ENCODE measurements at places on chromosomes 12 and 14. TPM values are rescaled to one million over a fixed set of nuclear protein-coding genes. Genes with fewer than 3 reads are reported as not detected.

DNA sequence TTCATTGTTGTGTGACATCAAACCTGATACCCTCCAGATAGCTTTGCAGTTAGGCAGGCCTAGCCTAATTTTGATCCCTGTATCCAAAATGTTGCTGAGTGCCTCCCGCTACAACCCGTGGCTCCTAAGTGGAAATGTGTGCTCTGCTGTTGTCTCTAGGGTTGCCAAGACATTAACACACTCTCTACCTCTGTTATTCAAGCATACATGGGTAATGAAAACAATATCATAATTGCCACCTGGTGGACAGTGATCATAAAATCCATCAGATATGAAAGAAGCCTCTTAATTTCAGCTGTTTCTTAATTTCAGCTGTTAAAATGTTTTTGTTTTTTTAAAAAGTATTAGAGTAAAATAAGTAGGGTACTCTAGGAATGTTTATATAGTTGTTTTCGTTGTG lies 93.5 kb downstream of the PLEKHA5 start:
- DNase-seq: no peak

- DNase-seq: no peak
These were observed 9.3 kb downstream of the TNFAIP2 start for GRCh38 chr14:103132381-103133209.

- no peak for DNase-seq
These were observed 4.2 kb downstream of the CCDC60 start for GRCh38 chr12:119338593-119339363.

The PRH2 gene
- not detected for total RNA-seq

- DNase-seq: no peak
These were observed 4.6 kb upstream of the CYP46A1 start for GRCh38 chr14:99679543-99679942.

The GDF3 gene
- total RNA-seq: not detected

- no peak for DNase-seq
These were observed 45.3 kb downstream of the SLC35F4 start for GRCh38 chr14:57820581-57820980.

The TAS2R50 gene
- total RNA-seq: 1.5 TPM

DNA sequence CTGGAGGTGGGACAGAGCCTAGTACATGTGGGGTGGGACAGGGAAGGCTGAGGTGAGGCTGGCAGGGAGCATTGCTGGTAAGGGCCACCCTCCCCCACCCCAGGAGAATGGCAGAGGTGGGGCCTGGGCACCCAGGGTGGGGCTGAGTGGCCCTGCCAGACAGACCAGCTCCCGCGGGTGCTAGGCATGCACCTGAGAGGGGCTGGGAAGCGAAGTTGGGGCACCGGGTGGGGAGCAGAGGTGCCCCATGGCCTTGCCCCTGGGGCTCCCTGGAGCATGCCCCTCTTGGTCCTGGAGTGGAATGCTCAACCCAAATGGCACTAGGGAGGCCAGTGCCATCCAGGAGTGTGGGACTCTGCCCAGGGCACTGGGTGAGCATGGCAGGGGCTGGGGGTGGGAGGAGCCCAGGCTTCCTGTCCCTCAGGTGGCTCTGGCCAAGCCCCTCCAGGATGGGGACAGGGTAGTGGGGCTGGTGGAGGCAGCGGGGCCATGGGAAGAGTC lies 1.3 kb downstream of the TNFAIP2 start:
- DNase-seq: no peak

DNA sequence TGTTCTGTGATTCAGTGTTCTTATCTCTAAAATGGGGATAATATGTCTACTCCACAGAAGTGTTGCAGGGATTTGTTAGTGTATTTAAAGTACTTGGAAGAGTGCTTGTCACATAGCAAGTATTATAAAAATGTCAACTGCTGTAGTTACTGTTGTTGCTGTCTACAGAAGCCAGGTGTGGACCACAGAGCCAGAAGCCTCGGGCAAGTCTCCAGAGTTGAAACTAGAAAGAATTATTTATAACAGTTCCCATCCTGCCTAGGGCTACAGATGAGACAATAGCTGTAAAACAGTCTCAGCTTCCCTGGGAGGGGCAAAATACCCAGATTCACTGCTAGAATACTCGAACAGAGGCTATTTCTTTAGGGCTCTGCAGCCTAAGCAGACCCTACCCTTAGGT lies 55.4 kb upstream of the FUT8 start:
- no peak for DNase-seq

DNA sequence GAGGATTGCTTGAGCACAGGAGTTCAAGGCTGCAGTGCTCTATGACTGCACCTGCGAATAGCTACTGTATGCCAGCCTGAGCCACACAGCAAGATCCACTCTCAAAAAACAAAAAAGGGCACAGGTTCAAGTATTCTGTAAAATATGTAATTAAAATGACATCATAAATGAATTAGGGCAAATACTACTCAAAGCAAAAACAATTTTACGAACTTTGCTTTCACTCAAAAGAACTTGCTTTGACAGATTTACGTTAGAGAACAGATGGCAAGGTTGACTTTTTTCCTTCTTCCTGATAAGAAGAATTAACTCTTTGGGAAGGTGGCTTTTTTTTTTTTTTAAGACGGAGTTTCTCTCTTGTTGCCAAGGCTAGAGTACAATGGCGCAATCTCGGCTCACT lies 44.0 kb upstream of the EAPP start:
- DNase-seq: no peak

DNA sequence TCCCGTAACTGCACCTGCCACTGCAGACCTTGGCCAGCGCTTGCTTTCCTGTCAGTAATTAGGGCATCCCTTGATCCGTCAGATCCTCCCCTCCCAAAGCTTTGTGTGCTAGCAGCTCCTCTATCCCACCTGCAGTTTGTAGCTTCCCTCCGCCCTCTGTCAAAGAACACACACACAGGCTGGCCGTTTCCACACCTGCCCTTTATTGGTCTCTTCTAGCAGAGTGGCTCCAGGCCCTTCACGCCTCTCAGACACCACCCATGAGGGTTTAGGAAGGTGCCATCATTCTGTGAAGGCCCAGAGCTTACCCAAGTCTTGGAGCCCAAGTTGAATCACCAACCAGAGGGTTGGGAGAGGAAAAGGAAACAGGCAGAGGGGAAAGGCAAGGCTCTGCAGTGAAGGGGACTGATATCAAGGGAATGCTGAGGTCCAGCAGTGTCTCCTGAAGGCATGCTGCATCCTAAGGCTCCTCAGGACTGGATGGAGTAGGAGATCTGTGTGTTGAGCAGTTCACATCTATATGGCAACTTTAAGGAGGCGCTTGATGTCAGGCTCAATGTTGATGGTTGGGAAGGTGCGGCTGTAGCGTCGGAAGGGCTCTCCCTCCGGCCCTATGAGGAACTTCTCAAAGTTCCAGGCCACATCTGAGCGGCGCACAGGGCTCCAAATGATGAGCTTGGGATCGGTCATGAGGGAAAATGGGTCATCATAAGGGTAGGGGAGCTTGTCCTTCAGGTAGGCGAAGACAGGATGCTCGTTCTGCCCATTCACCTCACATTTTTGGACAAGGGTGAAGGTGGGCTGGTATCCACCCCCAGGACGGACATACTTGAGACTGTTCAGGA lies 3.4 kb downstream of the GPX2 start:
- no peak for DNase-seq

GRCh38 chr14:33767586-33768457 lies 183.1 kb downstream of the EGLN3 start:
- no peak for DNase-seq

The PCED1B gene
- 39.5 TPM for total RNA-seq

The RABGGTA gene
- 37.6 TPM for total RNA-seq

- DNase-seq: peak; percentile 23
These were observed 349.1 kb downstream of the DPF3 start for GRCh38 chr14:72544615-72545387.

- DNase-seq: peak; percentile 95
These were observed 1.4 kb downstream of the BAZ1A start for GRCh38 chr14:34873589-34874385.

The ZDHHC22 gene
- not detected for total RNA-seq

DNA sequence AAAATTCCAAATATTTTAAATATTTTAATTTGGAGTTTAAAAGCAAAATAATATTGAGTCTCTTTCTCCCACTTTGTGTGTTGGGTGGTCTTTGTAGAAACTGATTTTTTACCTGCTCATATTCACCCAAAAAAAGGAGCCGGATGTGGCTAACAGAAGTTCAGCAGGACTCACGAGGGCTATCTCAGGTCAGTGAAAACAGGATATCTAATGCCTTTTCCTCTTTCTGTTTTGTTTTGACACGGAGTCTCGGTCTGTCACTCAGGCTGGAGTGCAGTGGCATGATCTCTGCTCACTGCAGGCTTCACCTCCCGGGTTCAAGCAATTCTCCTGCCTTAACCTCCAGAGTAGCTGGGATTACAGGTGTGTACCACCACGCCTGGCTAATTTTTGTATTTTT lies 30.8 kb downstream of the COA8 start:
- DNase-seq: no peak

Data from natural killer cell treated with Interleukin-12 subunit alpha and Interleukin-12 subunit beta and Interleukin-15 and Interleukin-18, amount 100 ng/mL, for 72 hours (primary cell).